ENCODE measurements at places on chromosomes 1 and 21. TPM values are rescaled to one million over a fixed set of nuclear protein-coding genes. Genes with fewer than 3 reads are reported as not detected.

DNA sequence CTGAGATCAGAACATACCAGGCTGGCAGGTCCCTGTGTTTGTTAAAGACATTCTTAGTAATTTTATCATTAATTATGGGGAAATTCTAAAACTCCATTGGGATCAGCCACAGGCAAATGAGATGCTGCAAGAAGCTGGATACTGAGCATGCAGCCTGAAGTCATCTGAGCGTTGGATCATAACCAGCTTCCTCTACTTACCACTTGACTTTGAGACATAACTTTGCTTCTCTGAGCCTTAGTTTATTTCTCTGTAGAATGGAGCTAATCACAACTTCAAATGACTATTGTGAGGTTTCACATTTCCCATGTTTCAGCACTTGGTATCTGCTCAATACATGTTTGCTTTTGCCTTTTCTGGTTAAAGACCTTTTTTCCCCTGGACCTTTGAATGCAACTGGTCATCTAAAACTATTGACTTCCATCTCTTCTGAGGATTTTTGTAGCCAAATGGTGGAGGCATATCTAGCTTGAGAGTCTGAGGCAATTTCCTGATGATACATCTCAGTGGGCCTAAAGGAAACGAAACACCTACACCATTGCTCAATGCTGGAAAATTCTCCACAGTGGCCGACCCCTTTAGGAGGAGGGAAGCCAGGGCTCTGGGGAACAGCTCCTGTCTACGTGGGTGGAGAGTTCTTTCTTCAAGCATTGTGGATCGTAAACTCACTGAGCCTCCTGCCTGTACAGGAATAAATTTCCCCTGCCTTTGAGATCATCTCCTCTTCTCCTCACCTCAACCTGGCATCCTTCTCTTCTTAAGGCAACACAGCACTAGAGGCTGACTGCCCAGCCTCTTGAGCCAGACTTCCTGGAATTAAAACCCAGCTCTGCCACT is 109.1 kb upstream of the HOOK1 start:
- no peak for DNase-seq

The FAM167B gene
- 7.2 TPM for polyA plus RNA-seq

The FAM72B gene
- polyA plus RNA-seq = 3.6 TPM

DNA sequence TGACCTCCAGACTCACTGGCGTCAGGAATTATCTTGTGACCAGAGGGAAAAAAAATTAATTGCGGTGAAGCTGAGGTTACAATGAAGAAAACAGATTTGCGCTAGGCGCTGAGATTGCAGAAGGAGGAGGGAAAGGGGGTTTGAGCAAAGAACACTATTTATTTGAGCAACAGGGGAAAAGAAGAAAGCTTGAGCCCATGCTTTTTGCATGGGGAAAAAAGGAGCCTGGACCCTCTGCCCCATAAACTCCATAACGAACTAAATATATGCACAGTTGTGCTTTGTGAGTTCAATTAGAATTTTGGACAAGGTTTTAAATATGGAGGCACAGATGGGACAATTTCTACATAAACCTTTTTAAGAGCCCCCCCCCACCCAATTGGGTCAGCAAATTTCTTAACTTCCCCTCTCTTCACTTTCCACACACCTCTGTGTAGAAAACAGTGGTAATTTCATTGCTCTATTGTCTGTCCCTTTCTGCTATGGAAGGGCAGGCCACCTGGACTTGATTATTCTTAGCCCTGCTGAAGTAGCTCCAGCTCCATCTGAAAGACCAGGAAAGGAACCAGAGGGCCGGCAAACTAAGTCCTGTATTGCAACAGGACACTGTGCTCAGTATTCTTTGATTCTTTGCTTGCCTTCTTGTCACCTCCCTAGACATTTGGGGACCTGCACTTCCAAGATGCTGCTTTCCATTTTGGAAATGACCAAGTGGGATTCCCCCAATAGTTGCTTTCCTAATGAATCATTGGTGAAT is 862 bp upstream of the ID3 start:
- no peak for DNase-seq

- DNase-seq = no peak
Measured at GRCh38 chr1:94590203-94591137, 48.9 kb upstream of the F3 start.

The TMPRSS3 gene
- polyA plus RNA-seq = 1.0 TPM

- DNase-seq = peak; percentile 1
Measured at GRCh38 chr21:37800456-37801061, 115.7 kb downstream of the KCNJ6 start.

The DNAJC28 gene
- 3.0 TPM for polyA plus RNA-seq

GRCh38 chr1:156768610-156769295 is 1.4 kb downstream of the PRCC start:
- no peak for DNase-seq
